ENCODE measurements at places on chromosomes 16 and 17. TPM values are rescaled to one million over a fixed set of nuclear protein-coding genes. Genes with fewer than 3 reads are reported as not detected.

- no peak for DNase-seq
Measured at GRCh38 chr16:22130528-22130927, 31.8 kb upstream of the SDR42E2 start.

DNA sequence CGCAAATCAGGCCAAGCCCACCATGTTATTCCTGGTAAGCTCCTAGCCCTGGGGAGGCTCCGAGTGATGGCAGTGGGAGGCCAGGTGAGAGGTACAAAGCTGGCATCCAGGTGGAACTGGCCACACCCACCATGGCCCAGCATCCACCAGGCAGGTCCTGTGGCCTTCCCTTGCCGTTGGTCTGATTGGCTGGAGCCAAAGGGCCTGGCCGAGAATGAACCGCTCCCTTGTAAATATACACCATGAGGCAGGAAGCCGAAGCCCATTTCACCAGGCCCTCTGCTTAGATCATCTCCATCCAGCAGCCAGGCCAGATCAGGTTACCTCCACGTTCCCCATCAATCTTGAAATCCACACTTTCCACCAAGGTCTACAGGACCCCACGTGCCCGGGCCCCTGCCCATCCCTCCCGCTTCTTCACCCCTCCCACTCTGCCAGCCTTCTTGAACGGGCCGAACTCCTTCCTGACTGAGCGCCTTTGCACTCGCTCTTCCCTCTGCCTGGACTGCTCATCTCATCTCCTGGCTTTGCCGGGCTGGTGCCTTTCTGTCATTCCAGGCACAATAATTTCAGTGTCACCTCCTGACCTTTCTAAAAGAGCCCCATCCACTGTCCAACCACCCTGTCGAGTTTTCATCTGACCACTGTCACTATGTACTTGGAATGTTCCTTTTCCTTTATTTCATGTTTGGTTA, 5.8 kb downstream of the SOCS1 start:
- no peak for DNase-seq

- no peak for DNase-seq
Measured at GRCh38 chr16:28179354-28179753, 32.4 kb downstream of the XPO6 start.

GRCh38 chr17:16434662-16435061, 19.3 kb downstream of the TRPV2 start:
- DNase-seq: no peak

DNA sequence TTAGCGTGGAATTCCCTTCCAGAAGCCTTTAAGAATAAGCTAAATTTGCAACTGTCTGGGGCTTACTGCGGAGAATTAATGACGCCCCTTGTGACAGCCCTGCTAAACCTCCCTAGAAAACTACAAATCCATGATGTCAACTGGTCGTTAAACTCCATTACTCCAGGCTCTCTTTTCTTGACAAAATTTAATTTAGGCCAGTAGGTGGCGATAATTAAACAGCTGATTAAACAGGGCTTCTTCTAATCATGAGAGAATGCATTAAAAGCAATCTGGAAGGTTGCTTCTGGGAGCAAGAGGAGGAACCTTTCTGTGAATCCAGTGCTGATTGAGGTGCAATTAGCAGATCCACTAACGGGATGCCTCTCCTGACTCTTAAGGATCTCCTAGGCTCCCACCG, 8.1 kb upstream of the NLRP1 start:
- peak; percentile 68 for DNase-seq

DNA sequence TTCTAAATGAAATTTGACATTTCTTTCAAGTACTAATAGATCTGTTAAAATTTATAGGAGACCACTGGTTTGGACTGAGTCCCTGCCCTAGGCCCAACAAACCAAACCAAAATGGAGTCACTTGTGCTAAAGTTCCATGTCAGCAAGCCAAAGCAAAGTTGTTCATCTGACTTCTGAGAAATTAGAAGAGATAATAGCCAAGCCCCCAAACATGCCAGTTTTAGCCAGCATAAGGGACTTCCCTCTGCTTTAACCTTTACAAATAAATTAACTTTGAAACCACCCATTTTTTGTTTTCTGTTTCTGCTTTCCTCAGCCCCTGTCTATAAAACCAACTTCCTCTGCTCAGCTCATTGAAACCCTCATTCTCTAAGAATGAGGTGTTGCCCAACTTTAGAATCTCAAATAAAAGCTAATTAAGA, 18.9 kb downstream of the CDR2 start:
- no peak for DNase-seq

- no peak for DNase-seq
Measured at GRCh38 chr17:64087252-64088005, 42.5 kb downstream of the ERN1 start.

- no peak for DNase-seq
Measured at GRCh38 chr16:23296994-23297393, 5.1 kb upstream of the SCNN1B start.

DNA sequence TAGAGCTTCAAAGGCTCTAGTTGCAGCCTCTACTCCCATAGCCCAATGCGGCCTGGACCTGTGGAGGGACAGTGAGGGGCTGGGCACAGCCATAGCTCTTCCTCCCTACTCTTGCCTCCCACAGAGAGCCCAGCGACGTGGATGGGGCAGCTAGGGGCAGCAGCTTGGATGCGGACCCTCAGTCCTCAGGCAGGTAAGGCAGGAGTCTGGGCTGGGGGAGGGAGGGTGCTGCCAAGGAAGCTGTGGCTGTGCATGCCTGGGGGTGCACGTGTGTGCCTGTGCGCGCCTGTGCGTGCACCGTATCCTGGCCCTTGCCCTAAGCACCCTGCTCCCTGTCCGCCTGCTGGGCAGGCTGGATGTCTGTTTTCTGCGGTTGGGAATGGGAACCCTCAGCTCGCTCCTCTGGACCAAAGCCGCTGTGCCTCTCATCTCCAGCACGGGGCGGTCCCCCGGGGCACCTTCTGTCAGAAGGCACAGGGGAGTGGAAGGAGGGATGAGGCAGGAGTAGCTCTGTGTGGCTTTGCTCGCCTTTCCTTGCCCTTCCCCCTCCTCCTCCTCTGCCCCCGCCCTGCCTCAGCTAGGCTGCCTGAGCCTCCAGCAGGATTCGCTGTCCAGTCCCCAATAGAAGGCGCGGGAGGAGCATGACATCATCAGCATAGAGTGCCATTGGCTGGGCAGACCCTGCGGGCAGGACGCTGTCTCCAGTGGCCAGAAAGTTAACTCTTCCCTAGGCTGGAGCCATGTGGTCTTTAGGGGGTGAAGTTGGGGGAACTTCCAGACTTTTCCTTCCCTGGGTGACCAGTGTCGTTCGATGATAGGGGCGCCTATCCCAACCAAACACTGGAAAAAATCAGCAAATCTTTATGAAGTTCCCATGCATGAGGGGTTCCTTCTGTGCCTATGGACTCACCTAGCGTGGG, 797 bp downstream of the PRCD start:
- DNase-seq: peak; percentile 96

DNA sequence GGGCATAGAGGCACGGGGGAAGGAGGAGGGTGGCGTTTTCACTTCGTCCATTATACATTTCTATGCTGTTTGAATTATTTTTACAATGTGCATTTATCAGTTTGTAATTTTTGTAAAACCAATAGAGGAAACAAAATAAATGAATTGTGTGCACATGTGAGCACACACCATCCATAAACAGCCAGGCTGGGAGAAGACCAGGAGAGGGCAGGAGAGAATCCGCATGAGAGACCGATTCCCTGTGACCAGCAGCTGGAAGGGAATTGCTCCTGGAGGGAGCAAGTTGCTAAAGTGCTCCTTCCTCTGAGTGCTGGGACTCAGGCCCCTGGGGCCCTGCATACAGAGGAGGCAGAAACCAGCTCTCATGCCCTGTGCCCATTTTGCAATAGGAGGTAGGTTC, 126.0 kb downstream of the ABCC12 start:
- no peak for DNase-seq

GRCh38 chr17:72996791-72997190, 95.7 kb downstream of the SLC39A11 start:
- no peak for DNase-seq

DNA sequence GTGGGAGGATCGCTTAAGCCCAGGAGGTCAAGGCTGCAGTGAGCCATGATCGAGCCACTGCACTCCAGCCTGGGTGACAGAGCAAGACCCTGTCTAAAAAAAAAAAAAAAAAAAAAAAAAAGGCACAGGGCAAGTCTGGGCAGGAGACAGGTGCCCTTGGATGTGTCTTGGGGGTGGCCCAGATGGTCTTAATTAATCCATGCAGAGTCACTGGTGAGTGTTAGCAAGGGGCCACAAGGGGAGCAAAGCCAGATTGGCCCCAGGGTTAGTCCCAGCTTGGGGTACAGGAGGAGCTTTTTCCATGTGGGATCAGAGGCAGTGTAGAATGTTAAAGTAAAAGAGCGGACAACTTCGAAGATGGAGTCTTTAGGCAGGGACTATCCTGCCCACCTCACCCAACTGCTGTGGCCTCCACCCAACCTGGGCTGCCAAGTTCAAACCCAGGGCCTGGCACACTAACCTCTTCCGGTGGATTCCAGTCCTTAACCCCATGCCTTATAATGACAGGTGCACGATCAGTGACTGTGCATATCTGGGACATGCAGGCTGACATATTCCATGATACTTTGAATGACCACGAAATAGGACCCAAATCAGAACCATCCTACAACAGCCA, 32.2 kb upstream of the MFSD6L start:
- no peak for DNase-seq

DNA sequence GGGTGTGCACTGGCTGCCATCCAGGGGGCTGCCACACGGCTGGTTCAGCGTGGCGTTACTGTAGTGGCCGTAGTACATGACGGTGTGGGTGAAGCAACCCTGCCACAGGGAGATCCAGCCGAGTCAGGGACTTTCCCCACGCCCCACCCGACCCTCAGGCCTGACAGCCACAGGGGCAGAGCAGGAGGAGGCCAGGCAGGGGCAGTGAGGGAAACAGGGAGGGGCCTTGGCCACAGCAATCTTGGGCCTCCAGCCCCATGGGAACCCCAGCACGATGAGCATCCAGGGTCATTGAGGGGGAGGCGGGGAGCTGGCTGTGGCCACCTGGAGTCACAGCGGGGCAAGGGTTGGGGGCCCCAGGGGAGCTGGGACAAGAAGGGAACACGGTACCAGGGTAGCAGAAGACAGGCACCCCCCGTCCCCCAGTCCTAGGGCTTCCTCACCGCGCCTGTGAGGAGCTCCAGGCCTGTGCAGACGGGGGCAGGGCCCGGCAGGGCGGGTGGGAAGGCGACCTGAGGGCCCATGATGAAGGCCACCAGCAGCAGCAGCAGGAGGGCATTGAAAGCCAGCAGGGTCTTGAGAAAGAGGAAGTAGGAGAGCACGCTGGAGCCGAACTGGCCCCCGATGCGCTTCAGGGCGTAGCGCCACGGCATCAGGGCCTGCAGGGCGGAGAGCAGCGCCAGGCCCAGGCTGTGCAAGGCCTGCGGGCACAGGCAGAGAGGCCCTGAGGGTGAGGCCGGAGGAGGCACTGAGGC, 4.3 kb downstream of the TMC6 start:
- DNase-seq: no peak

- DNase-seq: no peak
Measured at GRCh38 chr17:67403483-67403882, 26.4 kb downstream of the PITPNC1 start.

The ACSM2A gene
- total RNA-seq: 25.5 TPM

The KRT15 gene
- total RNA-seq: 6.8 TPM

The SLC2A4 gene
- total RNA-seq: 1.6 TPM

The NXPH3 gene
- total RNA-seq: 1.2 TPM

The ENKD1 gene
- 10.2 TPM for total RNA-seq

The KLHL10 gene
- 0.43 TPM for total RNA-seq
